ENCODE measurements at places on chromosomes 2 and 18.

DNA sequence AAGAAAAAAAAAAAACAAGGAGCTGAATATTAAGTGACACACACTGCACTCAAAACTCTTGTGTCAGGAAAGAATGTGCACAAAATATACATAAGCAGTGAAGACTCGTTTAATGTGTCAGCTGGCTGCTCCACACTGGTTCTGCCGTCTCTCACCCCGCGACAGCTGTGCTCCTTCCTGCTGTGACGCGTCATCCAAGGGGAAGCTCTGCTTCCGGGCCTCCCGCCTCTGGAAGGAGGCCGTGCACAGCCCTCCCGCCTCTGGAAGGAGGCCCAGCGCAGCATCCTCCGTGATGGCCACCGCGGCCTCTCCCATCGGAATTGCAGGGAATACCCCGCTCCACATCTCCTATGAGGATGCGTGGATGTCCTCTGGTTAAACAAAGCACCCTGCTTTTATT is 151.0 kb downstream of the HDAC4 start:
- no peak for DNase-seq

GRCh38 chr2:240936106-240936505 is 30.0 kb downstream of the CROCC2 start:
- DNase-seq = no peak

GRCh38 chr2:138676619-138677021 is 103.6 kb downstream of the NXPH2 start:
- DNase-seq = no peak

DNA sequence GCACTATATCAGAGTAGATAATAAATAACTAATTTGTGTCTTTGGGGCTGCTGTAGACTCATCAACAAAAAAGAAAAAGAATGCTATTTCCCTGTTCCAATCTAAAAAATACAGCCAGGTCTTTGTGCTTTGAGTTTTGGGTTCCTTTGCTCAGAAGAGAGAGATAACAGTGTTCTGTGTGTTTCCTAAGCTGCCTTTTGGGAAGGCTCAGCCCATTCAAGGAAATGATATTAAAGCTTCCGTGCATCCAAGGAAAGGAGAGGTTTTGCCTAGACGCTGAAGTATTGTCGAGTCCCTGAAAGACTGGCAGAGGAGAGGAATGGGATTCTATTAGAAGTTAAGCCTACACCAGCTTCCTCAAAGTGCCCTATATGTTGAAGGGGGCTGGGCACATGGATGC is 25.8 kb upstream of the LRP2 start:
- DNase-seq = no peak

DNA sequence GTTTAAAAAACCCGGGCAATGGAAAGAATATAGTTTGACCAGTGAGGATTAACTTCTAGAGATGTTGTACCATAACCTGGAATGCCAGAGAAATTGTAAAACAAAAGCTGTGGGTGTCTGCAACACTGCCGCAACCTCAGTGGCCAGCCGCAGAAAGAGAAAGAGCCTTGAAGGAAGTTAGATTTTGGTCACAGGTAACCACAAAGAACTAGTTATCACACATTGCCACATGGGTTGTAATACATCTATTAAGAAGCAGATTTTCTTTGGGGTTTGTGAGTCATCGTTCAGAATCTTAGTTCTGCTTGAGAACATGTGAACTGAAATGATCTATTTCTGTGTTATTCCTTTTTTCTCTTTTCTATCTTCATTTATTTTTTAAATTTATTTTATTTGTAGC is 222.9 kb upstream of the AGAP1 start:
- DNase-seq = no peak

GRCh38 chr2:126766295-126766968 is 110.5 kb downstream of the GYPC start:
- DNase-seq = no peak

DNA sequence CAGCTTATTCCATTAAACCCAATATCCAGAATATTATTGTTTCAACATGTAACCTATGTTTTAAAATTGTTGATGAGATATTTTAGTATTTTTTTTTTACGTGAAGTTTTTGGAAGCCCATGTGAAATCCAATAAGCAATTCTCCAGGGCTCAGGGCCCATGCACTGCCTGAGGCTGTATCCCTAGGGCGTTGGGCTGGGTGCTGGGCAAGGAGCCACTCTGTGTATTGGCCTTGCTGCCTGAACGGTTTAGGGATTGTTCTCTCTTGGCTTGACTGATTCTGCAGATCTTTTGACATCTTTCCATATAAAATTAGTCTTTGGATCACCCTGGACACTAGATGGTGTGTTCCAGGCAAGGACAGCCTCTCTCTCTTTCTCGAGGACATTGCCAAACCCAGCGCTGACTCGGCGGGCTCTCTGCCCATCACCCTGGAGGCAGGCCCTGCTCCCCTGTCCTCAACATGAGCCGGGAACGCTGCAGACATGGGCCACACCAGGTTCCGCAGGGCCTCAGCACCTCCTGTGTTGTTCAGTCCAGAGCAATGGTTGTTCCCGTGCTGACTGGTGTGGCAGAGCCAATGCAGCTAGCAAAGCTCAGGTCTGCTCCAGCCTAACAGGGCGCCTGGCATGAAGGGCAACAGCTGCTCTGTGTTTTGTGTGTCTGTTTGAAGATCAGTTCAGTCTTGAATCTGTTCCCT is 163.0 kb downstream of the SEPTIN10 start:
- DNase-seq = peak; percentile 77

DNA sequence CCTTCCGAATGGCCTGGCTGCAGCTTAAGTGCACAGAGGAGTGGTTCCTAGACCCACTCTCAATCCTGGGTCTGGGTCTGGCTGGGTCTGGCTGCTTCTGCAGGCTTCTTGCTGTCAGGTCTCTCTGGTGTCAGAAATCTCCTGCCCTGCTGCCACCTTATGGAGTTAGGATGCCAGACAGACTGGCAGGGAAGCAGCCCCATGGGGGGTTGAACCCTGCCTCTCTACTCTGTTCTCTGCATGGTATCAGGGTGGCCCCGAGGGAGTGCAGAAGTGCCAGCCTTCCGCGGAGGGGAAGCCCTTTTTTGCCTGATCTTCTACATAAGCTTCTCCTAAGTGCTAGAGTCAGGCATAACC is 89.4 kb downstream of the ZCCHC2 start:
- DNase-seq = no peak

DNA sequence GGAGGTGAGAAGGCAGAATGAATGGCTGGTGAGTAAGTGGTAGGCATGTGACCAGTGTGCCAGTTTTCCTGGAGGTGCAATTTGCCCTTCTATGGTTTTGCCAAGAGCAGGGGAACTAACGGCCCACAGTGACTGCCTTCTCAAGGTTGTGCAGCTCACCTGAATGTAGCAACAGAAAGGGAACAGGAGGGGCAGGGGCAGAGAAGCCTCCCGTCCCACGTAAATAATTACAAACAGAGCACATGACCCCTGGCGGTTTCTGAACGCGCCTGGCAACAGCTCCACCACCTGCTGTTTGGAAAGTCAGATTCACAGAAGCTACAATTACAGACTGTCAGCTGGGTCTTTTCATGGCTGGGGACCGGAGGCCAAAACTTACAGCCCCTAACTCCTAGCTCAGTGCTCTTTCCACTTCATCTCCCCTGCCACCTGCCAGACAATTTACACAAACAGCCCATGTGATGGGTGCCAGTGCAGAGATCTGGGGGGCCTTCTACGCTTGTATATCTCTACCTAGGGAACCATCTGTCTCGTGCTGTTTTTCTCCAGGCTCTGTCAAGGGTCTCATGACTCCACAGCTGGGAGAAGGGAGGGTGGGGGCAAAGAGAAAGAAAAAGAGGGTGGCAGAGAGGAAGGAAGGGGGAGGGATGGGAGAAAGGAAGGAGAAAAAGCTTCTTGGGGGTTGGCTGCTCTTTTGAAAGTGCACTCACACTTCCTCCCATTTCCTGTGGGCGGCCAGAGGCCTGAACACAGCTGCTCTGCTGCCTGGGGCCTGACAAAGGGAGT is 69.6 kb downstream of the POLR1A start:
- DNase-seq = peak; percentile 83

DNA sequence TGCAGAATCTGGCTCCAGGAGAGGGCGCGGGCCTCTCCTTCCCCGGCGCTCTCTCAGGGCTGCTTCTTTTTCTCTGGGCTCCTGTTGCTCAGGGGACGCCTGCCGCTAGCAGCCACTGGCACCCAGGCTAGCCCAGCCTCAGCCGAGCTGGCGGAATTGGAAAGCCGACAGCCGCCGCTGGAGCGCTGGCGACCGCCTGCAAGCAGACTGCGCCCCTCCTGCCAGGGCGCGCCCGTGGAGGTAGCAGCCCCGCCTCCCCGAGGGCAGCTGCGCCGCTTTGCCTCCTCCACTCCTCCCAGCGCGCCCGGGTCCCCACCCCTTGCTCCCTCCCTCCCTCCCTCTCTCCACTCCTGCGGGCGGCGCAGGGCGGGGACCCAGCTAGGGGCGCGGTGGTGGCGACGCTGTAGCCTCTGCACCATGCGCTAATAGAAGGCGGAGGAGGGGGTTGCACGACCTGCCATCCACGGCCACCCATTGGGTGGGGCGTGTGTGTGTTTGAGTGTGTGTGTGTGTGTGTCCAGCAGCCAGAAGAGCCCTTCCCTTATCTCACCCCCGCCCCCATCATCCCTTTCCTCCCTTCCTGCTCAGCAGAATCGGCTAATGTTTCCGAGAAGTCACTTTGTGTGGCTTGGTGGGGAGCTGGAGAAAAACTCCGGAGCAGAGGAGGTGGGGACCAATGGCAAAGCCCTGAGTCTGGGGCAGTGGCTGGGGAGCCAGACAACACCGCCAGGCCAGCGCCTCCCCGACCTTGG is at the start of gene SCN9A:
SCN9A (minus strand) TSS at position 209 of the 752 bp plus-strand sequence. CDS start 64,188 bp downstream, outside the sequence.
- no peak for DNase-seq

DNA sequence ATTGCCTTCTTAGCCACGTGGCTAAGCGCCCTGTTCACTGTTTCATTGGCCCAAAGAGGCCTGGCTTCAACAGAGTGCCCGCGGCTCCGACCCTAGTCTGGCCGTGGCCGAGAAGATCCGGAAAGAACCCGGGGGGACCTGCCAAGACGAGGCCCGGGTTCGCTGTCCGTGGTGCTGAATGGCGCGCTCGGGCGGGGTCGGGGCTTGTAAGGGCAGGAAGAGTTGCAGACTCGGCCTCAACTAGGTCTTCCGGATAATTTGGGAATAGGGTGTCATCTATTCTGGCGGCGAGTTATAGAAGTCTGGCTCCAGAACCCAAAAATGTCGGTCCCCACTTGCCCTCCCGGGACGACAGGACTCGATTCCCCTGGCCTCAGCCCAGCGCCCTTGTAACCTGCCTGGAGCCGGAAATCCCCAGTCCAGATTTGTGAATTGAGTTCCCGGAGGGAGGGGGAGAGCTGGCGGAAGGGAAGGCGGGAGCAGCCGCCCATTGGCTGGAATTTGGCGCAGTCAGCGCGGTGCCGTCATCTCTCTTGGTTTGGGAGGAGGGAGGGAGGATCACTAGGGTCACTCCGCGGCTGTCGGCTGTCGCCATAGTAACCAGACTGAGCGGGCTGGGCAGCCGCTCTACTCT is 3.5 kb downstream of the CDK5R2 start:
- DNase-seq = no peak

DNA sequence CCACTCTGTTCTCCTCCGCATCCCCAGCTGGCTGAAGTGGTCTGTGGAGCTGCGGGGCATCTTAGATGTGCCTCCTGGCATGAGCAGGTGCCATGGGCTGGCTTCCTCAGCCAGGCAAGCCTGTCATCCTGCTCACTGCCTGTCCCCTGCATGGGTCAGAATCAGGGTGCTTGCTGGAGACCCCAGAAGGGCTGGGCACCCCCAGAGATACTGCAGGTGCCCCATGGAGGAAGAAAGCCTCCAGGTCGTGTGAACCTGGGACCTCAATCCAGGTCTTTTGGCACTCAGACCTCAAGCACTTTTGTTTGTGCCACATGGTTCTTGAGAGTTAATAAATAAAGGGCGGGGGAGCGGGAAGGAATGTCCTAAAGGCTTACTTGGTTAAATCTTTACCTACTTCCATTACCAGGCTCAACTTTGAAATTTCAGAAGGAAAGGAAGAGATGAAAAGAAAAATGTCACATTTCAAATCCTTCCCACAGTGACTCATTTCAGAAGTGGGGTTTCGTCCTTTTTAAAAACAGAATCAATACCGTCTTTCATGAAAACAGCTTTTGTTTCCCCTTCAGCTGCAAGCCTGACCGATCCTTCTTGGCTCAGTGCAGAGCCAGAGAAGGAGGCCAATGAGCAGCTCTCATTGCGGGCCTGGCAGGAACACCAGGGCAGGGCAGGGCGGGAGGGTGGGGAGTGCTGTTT is 69.9 kb downstream of the RHOB start:
- DNase-seq = no peak

DNA sequence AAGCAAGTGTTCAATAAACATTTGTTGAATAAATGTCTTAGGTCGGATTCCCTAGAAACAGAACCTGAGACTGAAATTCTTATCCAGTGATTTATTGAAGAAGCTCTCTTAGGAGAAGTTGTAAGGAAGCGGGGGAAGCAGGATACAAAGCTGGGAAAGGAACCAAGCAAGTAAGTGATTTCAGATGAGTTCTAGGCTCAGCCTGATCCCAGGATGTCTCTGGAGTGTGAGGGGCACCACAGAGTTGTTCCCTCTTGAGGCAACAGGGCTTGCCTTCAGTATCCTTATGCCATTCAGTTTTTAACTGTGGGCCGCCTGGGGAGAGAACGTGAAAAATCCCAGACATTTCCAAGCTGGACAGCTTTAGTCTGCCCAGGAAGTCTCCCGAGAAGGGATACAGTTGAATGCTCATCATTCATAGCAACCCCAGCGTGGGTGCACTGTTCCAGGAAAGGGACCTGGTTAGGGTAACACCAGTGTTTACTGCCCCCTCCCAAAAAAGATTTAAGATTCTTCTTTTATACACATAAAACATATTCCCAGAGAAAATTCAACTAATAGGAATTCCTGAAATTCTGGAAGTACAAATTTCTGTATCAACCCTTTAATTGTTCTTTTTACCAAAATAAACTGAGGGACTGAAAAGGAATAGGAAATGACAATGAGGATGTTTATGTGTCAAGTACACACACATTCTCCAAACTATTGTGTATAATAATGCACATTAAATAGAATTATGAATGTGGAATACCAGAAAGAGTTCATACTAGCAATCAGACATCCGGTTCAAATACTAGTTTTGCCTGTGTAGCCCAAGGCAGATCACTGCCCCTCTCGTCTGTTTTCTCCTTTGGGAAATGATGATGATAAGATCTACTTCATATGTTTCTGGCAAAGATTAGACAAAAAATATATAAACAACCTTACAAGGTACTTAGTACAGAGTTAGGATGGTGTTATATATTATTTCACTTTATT is 592.1 kb upstream of the CDH2 start:
- DNase-seq = no peak

DNA sequence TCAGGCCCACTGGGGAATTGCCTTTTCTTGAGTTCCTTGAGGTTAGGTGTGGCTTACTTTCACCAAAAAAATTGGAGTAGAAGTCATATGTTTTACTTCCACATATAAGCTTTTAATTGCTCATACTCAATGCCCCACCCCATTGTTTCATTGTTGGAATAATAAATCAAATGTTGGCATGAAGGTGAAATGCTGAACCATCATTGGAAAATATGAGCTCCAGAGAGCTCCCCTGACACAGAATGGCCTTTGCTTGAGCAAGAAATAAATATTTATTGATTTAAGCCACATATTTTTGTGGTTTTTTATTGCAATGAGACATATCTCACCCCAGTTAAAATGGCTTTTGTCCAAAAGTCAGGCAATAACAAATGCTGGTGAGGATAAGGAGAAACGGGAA is 167.3 kb upstream of the SRD5A2 start:
- DNase-seq = no peak

GRCh38 chr2:55001716-55002115 is 48.5 kb downstream of the RTN4 start:
- DNase-seq = no peak

- DNase-seq = no peak
These were observed 174.2 kb downstream of the LNPK start for GRCh38 chr2:175827856-175828255.

- DNase-seq = no peak
These were observed 48.5 kb upstream of the PELI1 start for GRCh38 chr2:64192664-64193105.

- peak; percentile 27 for DNase-seq
These were observed 93.6 kb downstream of the ZAP70 start for GRCh38 chr2:97806738-97807618.
